ENCODE measurements at places on chromosomes 5 and 9. TPM values are rescaled to one million over a fixed set of nuclear protein-coding genes. Genes with fewer than 3 reads are reported as not detected.
A peak's percentile ranks its signal among the peaks of the same experiment; 100 is the strongest.

DNA sequence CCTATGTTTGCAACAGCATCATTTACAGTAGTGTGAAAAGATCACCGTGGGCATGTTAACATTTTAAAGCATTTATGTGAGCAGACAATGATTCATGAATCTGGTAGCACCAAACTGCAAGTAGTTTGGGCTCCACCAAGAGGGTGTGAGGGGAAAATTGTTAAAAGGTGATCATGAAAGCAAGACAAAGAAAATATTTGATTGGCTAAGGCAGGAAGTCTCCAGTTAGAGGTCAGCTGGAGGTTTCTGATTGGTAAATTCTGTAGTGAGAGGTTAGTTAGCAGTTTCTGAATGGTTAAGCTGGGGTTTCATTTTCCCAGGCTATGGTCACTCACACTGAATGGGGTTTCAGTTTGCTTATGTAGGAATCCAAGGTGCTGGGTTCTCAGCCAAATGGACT lies 13.5 kb upstream of the DRD1 start:
- no peaks in the 10 kb centered on the region for H3K36me3 ChIP-seq
- DNase-seq = no peak
- H3K4me1 ChIP-seq = peaks cover under 1% of the 10 kb centered on the region
- peaks cover 2% of the 10 kb centered on the region for H3K27me3 ChIP-seq
- H3K4me3 ChIP-seq = no peak overlapping the region
- H3K27ac ChIP-seq = no peak overlapping the region

DNA sequence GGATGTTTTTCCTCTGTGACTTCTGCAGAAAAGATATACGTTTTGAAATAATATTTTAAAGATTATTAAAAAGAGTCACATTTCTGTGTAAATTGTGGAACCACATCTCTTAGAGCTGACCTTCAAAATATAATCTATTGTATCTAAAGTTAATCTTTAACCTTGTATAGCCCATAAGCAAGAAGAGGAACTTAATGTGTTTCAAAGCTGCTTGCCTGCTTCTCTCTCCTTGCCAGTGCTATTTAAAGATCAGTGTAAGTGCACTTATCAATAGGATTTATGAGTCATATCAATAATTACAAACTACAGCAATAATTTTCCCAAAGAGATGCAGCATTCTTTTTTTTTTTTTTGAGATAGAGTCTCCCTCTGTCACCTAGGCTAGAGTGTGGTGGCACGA lies 29.4 kb upstream of the GDA start:
- no peak overlapping the region for H3K27ac ChIP-seq
- DNase-seq = no peak
- no peak overlapping the region for H3K4me3 ChIP-seq
- H3K27me3 ChIP-seq = peaks cover 2% of the 10 kb centered on the region

DNA sequence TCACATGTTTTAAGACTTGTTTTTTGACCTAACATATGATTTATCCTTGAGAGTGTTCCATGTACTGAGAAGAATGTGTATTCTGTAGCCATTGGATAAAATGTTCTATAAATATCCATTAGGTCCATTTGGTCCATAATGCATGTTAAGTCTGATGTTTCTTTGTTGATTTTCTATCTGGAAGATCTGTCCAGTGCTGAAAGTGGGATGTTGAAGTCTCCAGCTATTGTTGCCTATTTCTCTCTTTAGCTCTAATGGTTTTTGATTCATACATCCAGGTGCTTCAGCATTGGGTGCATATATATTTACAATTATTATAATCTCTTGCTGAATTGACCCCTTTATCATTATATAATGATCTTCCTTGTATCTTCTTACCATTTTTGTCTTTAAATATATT lies 451.1 kb downstream of the BRINP1 start:
- H3K36me3 ChIP-seq = peaks cover 7% of the 10 kb centered on the region
- H3K4me3 ChIP-seq = no peak overlapping the region
- no peaks in the 10 kb centered on the region for H3K27me3 ChIP-seq
- no peak overlapping the region for H3K27ac ChIP-seq
- H3K4me1 ChIP-seq = no peaks in the 10 kb centered on the region

Gene EGR1
- 1.3 TPM for total RNA-seq

DNA sequence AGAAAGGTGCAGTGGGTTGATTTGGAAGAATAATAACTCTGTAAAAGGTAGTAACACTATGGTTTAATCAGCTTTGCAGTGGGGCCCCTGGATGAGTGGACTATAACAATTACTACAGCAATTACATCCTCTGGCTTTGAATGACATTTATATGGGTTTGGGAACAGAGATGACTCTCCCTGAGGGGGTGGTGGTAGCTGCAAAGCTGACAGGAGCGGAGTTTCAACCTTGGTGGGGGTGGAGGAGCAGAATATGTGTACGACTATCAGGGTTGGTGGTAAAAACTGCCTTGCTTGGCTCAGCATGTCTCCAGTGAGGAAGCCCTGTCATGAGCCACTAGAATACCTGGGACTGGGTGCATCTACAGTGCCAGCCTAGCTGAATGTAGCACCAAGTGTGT lies 28.3 kb upstream of the NR3C1 start:
- H3K27me3 ChIP-seq = no peaks in the 10 kb centered on the region
- no peak overlapping the region for H3K27ac ChIP-seq
- H3K36me3 ChIP-seq = no peaks in the 10 kb centered on the region
- no peak overlapping the region for H3K4me3 ChIP-seq

- H3K4me1 ChIP-seq = peaks cover 9% of the 10 kb centered on the region
- DNase-seq = peak; percentile 33
- no peaks in the 10 kb centered on the region for H3K36me3 ChIP-seq
- peak overlapping the region; percentile 70 for H3K27ac ChIP-seq
- H3K27me3 ChIP-seq = peaks cover 12% of the 10 kb centered on the region
- H3K4me3 ChIP-seq = peak overlapping the region; percentile 89
These were observed 196.5 kb upstream of the TBCA start for GRCh38 chr5:77972469-77973252.

GRCh38 chr5:158746979-158747378 lies 352.7 kb downstream of the EBF1 start:
- DNase-seq = no peak
- H3K27me3 ChIP-seq = peaks cover 5% of the 10 kb centered on the region
- peaks cover 16% of the 10 kb centered on the region for H3K4me1 ChIP-seq

GRCh38 chr9:109094268-109094667 lies 25.5 kb downstream of the TMEM245 start:
- H3K4me3 ChIP-seq = no peak overlapping the region
- H3K4me1 ChIP-seq = peaks cover 8% of the 10 kb centered on the region
- DNase-seq = no peak
- no peaks in the 10 kb centered on the region for H3K27me3 ChIP-seq

- no peak for DNase-seq
- H3K27me3 ChIP-seq = peaks cover 10% of the 10 kb centered on the region
- peak overlapping the region; percentile 8 for H3K27ac ChIP-seq
These were observed 52.3 kb upstream of the CTSL start for GRCh38 chr9:87673446-87674120.

DNA sequence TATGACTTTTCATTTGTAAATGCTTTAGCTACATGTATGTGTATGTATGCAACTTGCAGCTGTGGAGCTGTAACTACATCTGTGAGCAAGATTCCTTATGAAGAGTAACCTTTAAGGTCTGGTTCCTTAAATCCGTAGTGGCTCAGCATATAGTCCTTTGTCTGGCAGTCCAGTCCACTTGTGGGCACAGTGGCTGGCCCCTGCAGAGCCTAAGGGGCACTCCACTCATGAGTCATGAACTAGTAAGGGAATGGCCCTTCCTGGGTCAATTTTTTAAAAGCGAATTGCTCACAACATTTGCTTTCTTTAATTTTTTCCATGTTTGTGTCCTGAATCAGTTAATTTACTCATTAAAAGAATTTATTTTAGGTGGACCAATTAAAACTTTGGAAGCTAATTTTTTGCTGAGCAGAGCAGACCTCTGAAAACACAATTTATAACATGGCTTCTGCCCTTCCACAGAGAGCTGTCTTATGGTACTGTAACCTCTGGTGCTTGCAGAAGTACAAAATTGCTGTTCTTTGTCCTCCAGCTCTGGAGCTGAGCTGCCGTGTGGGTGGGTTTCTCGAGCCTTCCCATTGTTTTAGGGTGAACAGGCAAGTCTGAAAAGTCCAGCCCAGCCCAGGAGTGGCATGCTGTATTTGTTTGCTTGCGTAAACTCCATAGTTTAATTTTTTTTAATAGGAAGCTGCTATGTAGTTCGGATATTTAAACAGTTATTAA lies 110.1 kb downstream of the MVB12B start:
- no peak overlapping the region for H3K4me3 ChIP-seq
- peaks cover 32% of the 10 kb centered on the region for H3K4me1 ChIP-seq
- H3K36me3 ChIP-seq = no peaks in the 10 kb centered on the region
- DNase-seq = no peak
- no peak overlapping the region for H3K27ac ChIP-seq
- H3K27me3 ChIP-seq = no peaks in the 10 kb centered on the region

Gene CCNH
- 40.1 TPM for total RNA-seq

GRCh38 chr5:179307931-179308471 lies 37.3 kb downstream of the ADAMTS2 start:
- H3K4me3 ChIP-seq = no peak overlapping the region
- no peak for DNase-seq
- peaks cover 28% of the 10 kb centered on the region for H3K36me3 ChIP-seq

GRCh38 chr5:142235870-142236672 lies 88.8 kb downstream of the SPRY4 start:
- H3K27me3 ChIP-seq = peaks cover 4% of the 10 kb centered on the region
- H3K27ac ChIP-seq = peak overlapping the region; percentile 52
- no peak for DNase-seq
- H3K36me3 ChIP-seq = no peaks in the 10 kb centered on the region
- H3K4me1 ChIP-seq = peaks cover 14% of the 10 kb centered on the region

DNA sequence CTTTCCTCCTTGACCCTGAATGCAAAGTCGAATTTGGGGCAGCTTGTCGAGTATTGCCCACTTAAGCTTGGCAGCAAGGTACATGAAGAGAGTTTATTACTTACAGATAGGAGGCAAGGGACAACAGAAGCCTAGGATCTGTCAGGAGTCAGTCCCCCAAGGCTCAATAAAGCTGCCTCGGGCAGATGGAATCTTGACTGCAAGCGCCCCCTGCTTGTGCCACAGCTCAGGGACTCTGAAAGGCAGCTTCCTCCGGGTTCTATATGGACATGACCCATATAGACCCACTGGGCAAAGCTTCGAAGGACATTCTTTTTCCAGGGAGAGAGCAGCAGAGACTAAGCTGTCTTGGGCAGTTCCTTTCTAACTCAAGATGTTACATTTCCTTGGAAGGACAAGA lies 971.5 kb downstream of the EFNA5 start:
- peak; percentile 23 for DNase-seq
- H3K4me3 ChIP-seq = no peak overlapping the region
- no peaks in the 10 kb centered on the region for H3K27me3 ChIP-seq
- no peaks in the 10 kb centered on the region for H3K4me1 ChIP-seq

DNA sequence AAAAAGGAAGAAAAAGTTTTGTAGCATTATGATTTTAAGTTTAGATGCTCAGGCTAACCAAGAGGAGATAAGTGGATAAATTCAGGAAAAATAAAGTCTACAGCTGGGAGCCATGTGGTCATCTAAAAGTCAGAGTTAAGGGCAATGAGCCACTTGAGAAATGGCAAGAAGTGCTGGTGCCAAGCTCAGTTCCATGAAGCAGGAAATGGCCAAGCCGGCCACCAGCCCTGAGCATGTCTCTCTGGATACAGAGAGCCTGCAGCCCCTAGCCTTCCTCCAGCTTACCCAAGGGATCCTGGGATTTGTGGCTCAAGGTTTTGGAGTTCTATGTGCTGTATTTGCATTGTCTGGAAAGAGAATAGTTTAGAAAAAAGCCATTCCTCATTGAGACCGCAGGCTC lies 12.2 kb upstream of the S1PR3 start:
- H3K4me1 ChIP-seq = no peaks in the 10 kb centered on the region
- H3K36me3 ChIP-seq = peaks cover 10% of the 10 kb centered on the region
- H3K27me3 ChIP-seq = no peaks in the 10 kb centered on the region
- H3K27ac ChIP-seq = no peak overlapping the region

Gene CCDC171
- 3.2 TPM for total RNA-seq

Measured in glutamatergic neuron (in vitro differentiated cells).